ENCODE measurements at places on chromosomes 6 and 20.

- no peaks in the 10 kb centered on the region for H3K27me3 ChIP-seq
- peak; percentile 66 for DNase-seq
- H3K36me3 ChIP-seq = no peaks in the 10 kb centered on the region
- H3K27ac ChIP-seq = peak overlapping the region; percentile 43
- peaks cover 18% of the 10 kb centered on the region for H3K4me1 ChIP-seq
Measured at GRCh38 chr6:684831-685636, 7.9 kb downstream of the EXOC2 start.

DNA sequence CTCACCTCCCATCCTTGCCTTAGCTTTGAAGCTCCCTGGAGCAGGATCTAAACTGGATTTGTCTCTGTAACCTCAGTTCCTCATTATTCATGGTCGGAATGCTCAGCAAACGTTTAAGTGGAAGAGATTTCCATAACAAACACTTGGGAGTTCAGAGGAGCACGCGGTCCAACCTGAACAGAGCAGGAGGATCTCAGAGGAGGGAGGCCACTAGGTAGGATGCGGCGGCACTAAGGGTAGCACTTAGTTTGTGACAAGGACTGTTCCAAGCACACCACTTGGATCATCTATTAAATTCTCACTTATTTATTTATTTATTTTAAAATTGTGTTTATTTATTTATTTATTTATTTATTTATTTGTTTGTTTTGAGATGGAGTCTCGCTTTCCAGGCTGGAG is 13.3 kb upstream of the CCN5 start:
- peaks cover 93% of the 10 kb centered on the region for H3K27me3 ChIP-seq
- H3K4me3 ChIP-seq = no peak overlapping the region
- no peaks in the 10 kb centered on the region for H3K4me1 ChIP-seq

GRCh38 chr20:43690943-43691598 is 24.2 kb downstream of the MYBL2 start:
- DNase-seq = no peak
- H3K27me3 ChIP-seq = no peaks in the 10 kb centered on the region
- no peak overlapping the region for H3K27ac ChIP-seq
- H3K36me3 ChIP-seq = peaks cover 4% of the 10 kb centered on the region
- 0 out of 2 replicates have a peak, but pooled peaks cover 6% of the 10 kb centered on the region for H3K4me1 ChIP-seq

DNA sequence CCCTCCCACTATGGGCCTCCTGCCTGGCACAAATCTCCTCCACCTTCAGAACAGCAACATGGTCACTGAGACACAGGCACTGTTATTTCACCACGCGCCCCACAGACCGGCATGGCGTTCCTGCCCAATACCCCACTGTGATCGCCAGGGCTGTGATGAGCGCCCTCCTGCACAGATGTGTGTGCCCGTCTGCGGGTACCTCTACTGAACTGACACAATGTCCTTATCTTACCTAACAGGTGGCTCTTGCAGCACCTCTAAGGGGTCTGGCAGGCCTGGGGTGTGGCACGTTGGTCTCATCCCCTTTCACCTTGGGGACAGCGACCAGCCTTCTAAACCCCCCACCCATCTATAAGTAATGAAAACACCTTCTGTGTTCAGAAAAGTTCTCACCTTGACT is 64.2 kb downstream of the STAU1 start:
- DNase-seq = no peak
- no peak overlapping the region for H3K4me3 ChIP-seq

- H3K36me3 ChIP-seq = no peaks in the 10 kb centered on the region
- H3K27ac ChIP-seq = no peak overlapping the region
Measured at GRCh38 chr20:4809707-4810106, 88.0 kb downstream of the PRND start.

DNA sequence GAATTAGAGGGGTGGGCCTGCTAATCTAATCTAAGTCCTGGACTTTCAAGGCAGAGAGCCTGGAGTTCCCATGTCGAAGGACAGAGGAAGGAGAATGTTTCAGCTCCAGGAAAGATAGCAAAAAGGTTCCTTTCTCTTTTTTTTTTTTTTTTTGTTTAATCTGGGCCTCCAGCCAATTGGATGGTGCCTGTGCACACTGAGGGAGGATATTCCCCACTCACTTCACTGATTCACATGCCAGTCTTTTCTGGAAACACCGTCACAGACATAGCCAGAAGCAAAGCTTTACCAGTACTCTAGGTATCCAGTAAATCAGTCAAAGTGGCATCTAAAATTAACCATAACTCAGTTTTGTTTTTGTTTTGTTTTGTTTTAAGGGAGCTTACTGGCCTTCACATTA is 721.1 kb downstream of the TENT5A start:
- H3K4me3 ChIP-seq = no peak overlapping the region
- H3K27ac ChIP-seq = no peak overlapping the region
- no peaks in the 10 kb centered on the region for H3K27me3 ChIP-seq
- no peaks in the 10 kb centered on the region for H3K36me3 ChIP-seq
- no peak for DNase-seq

DNA sequence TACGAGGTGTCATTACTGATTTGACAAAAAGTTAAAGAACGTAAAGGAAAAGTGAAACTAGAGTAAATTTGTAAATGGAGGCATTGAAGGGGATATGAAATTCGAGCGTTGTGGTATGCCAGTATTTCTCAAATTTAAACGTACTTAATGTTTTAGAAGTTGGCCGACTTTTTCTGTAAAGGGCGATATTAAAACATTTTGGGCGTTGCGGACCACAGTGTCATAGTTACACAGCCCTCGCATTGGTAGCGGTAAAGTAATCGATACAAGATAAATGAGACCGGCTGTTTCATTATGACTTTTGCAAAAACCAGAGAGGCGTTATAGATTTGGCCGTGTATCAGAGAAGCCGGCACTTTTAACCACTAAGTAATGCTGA is 39.6 kb downstream of the OR2B2 start:
- peaks cover 8% of the 10 kb centered on the region for H3K4me1 ChIP-seq
- H3K36me3 ChIP-seq = no peaks in the 10 kb centered on the region
- H3K4me3 ChIP-seq = peak overlapping the region; percentile 64
- no peaks in the 10 kb centered on the region for H3K27me3 ChIP-seq

DNA sequence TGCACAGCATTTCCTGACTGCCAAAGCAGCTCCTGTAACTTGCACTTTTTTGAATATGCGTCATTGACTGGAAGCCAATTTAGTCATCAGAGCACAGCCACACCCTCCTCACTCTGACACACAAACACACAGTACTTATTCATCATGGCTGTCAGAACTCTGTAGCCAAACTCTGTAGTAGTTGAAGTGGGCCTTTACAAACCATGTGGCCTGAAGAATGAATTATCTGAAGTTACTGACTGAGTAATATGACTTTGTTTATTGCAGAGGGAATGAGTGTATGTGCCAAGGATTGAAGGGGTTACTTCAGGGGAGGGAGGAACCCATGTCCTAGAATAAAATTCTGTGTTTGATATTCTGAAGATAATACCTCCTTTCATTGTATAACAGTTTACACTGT is 102.7 kb downstream of the FIG4 start:
- H3K36me3 ChIP-seq = no peaks in the 10 kb centered on the region
- no peak for DNase-seq
- H3K4me1 ChIP-seq = no peaks in the 10 kb centered on the region

DNA sequence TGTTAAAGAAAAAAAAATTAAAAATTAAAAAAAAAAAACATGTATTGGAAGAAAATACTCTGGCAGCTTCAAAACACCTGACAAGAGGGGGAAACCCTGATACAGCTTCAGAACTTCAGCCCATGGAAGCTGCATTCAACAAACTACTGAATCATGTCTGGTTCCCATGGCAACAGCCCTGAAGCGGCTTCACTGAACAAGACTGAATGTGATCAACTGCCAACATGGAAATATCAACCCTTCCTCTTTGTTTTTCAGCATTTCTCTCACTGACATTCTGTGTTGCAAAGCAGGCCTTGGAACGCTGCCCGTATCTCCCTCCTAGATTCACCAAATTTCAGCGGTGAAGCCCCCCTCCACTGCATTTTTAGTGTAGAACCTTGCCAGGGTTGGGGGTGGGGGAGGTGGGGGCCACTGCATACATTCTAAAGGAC is 91.3 kb upstream of the SHLD1 start:
- no peaks in the 10 kb centered on the region for H3K27me3 ChIP-seq
- H3K36me3 ChIP-seq = no peaks in the 10 kb centered on the region
- no peak overlapping the region for H3K27ac ChIP-seq
- no peak for DNase-seq
- no peaks in the 10 kb centered on the region for H3K4me1 ChIP-seq

DNA sequence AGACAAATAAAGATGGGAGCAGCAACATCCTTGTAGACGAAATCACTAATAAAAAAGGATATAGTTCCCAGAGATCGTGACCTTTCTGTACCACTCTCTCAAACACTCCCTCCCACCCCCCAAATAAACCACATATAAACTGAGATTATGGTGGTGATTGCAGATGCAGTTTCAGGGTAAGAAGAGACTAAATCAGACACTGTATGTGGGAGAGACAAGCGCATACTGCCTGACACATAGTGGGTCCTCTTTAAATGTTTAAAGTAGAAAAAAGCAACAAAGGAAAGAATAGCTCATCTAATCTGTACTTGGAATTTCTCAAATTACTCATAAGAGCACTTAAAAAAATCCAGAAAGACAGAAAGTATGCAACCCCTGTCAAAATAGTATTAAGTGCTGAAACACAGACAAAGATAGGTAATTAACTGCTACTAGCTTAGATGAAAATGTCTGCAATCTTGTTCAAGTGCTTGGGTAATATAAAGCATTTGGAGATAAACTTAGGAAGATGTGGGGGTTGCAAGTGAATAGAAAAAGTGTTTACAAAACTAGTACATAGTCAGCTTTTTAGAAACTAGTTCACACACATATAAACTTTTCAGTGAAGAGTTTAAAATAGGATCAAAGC is 151.6 kb downstream of the BACH2 start:
- H3K4me3 ChIP-seq = no peak overlapping the region
- H3K27me3 ChIP-seq = no peaks in the 10 kb centered on the region
- peaks cover 15% of the 10 kb centered on the region for H3K4me1 ChIP-seq
- H3K36me3 ChIP-seq = no peaks in the 10 kb centered on the region
- no peak for DNase-seq
- H3K27ac ChIP-seq = no peak overlapping the region

GRCh38 chr6:143394389-143394788 is 56.1 kb downstream of the ADAT2 start:
- H3K4me3 ChIP-seq = no peak overlapping the region
- H3K36me3 ChIP-seq = no peaks in the 10 kb centered on the region
- H3K4me1 ChIP-seq = no peaks in the 10 kb centered on the region
- H3K27ac ChIP-seq = no peak overlapping the region
- DNase-seq = no peak
- H3K27me3 ChIP-seq = no peaks in the 10 kb centered on the region

GRCh38 chr6:137801352-137802114 is 65.5 kb upstream of the TNFAIP3 start:
- no peak overlapping the region for H3K4me3 ChIP-seq
- H3K27me3 ChIP-seq = no peaks in the 10 kb centered on the region
- H3K36me3 ChIP-seq = no peaks in the 10 kb centered on the region
- no peak overlapping the region for H3K27ac ChIP-seq
